ENCODE measurements at places on chromosomes 3 and 15.

DNA sequence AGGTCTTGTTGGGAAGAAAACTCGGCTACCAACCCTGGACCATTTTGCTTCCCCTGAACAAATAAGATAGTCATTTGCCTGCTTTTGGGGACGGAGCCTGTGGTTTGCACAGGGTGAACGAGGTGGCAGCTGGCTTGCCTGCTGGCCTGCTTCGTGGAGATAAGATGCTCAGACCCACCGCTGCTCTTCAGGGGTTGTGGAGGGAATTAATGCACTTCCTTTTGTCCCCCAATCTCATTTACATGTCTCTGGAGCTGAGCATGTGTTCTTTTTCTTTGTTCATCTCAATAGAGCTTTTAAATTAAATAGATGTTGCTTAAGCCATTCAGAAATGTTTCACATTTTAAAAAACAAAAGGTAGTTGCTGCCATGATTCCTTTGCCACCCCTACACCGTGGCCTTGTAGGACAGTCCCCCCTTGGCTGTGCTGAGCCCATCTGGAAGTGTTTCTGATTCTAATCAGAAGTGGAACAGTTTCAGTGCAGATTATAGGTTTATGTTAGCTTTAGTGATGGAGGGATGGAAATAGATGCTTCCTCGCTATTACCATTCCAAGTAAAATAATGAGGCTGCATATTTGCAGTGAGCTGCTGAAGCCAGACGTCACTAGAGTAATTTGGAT, 25.6 kb downstream of the APBA2 start:
- DNase-seq = no peak

DNA sequence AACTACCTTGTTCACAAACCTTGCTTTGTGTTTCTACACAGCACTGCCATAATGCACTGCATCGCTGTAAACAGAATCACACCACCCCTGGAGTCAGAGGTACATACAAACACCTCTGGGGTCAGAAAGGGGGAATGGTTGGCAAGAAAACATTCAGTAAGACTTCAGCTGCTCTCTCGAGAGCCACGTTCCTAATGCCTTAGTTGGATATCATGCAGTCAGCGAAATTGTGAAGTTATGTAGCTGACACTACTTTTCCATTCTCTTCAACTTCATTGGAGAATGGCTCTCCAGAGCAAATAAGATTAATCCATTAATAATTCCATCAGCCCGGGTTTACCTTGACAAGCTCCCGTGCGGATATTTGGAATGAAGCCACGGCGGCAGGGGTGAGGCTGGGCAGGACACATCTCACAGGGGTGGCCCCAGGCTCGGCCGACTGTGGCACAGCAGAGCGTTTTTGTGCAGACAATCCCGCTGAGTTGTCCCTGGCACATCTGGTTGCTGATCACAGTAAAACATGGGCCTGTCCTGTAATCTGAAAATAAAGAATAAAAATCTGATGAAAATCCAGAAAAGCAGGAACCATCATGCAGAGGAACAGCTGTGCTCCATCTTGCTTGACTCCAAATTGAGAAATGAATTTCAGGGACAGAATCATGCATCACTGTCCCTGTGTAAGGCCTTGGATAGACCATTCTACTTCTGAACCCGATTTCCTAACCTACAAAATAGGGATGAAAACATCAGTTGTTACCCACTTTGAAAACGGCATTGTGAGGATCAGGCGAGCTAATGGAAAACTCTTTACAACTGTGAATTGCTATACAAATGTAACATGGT, 108.0 kb downstream of the FBN1 start:
- DNase-seq = no peak

GRCh38 chr3:32743934-32744333, 58.9 kb downstream of the CNOT10 start:
- no peak for DNase-seq

DNA sequence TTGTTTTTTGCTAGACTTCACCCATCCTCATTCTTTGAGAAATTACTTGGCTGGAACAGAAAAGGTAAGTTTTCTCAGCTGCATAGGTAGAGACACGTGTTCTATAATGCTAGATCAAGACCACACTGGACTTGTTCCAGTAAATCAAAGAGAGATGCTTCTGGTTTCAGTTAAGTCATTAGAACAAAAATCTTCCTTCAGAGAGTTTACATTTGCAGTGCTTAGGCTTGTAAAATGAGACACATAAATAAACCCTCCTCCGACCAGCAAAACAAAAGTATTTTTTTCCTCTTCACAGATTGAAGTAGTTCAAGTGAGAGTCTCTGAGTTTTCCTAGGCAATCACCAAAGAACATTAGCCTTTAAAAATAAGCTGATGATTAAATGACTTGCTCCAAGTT, 87.3 kb upstream of the PROK2 start:
- DNase-seq = no peak

DNA sequence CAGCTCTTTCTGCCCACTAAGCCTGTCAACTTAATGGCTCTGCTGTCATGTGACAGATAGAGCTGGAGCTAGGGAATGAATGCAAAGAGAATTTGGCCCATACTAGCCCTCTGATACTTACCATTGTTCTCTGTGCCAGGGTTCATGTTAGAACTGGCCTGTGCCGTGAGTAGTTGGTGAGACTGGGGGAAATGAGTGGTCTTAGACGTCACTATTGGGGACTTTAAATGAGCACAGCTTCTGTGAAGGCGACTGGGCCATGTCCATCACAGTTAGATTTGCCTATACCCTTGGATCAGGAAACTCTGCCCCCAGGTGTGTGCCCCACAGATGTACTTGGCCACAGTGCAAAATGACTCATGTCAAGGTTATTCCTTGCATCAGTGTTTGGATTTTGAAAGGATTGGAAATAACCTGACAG, 124.9 kb downstream of the PTPRG start:
- no peak for DNase-seq

GRCh38 chr15:60363087-60363549, 34.7 kb downstream of the ANXA2 start:
- no peak for DNase-seq

DNA sequence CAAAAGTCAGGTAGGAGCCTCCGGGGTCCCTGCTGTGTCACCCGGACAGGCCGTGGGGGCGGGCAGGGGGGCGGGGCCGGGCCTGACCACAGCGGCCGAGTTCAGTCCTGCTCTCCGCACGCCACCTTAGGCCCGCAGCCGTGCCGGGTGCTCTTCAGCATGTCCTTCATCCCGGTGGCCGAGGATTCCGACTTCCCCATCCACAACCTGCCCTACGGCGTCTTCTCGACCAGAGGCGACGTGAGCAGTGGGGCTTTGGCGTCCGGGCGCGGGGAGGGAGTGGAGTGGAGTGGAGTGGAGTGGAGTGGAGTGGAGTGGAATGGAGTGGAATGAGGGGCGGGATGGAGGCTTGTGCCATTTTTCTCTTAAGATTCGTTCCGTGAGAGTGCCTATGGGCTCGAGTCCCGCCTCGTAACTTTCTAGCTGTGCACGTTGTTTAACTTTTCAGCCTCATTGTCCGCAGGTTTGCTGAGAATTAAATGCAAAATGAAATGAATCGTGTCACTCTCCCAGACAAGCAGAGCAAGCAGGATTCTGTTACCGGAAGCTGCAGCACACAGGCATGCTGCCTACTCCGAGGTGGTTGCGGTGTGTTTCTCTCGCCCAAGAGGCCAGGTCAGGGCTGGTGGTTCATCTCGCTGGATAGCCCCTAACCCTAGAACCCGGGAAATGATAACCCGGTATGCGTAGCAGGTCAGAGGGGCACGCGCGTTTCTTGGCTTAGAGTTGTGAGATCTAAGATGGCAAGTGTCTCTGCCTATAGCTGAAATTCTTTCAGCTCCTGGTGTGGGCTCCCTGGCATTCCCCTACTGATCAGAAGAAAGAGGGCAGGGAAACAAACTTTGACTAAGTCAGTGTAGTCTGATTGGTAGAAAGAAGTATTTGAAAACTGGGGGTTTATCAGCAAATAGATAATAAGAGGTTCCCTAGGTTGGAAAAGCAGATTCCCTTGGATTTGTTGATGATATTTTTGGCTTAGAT, at the start of gene FAH:
Gene FAH, plus strand, starts transcription at position 104 of the 981 bp plus-strand sequence. Its CDS starts 56 bp downstream, at position 160.
- DNase-seq = no peak
